ENCODE measurements at places on chromosomes 13 and 19.

- no peak for DNase-seq
Measured at GRCh38 chr13:44379885-44380284, 6.3 kb downstream of the SERP2 start.

GRCh38 chr19:8578642-8579265 lies 1.5 kb upstream of the MYO1F start:
- DNase-seq: peak; percentile 91

- DNase-seq: no peak
Measured at GRCh38 chr13:113535381-113535781, 44.9 kb upstream of the DCUN1D2 start.

DNA sequence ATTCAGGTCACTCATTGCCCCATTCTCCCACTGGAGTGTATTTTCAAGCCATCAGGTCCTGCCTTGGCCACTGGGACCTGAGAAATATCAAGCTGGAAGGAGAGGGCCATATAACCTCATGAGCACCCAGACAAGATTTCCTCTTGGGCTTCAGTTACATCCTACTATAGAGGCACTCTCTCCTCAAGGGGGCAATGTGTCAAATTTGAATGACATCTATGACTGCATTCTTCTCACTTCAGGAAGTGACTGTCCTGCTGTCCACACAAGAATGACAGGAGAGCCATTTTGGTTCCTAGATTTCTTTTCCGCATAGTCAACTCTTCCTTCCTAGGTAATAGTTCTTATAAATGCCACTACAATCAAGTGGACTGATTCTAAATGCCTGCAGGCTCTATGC lies 416.2 kb downstream of the DIAPH3 start:
- no peak for DNase-seq

- no peak for DNase-seq
Measured at GRCh38 chr19:29487432-29487831, 38.4 kb upstream of the VSTM2B start.

DNA sequence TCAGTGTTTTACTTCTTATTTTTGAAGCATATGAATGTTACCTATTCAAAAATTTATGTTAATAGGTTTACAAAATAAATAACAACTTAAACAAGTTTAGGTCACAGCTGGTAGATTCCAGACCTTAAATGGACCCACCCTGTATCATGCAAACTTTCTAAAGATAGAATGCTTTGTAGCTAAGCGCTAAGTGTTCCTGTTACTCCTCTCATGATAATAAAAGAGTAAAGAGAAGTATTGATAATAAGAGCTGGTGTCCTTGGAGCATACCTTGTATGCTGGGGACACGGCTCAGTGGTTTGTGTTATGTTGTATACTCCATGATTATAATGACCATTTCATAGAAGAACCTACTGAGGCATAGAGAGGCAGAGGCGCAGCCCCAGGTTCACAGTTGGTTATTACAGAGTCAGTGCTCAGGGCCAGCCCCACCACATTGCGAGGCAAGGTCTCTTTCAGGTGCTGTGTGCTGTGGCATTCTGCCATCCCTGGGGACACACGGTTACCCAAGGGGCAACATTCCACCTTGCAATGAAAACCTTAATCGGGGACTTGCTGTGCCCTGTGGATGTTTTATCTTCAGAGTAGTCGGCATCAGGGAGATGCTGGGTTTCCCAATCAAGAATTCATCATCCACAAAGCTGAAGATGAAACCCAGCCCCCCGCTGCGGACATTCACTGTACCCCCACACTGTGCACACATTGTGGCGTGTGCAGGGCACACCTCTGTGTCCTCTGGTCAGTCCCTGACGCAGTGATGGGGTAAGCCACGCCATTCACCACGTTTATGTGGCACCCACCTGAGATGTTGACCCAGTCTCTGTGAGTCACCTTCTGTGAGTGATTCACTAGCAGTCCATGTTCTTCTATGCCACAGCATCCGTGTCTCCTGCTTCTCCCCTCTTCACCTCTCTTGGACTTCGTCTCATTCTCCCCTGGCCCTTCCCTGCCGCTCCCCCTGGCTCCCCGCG lies 186.7 kb downstream of the COL4A1 start:
- DNase-seq: no peak

- no peak for DNase-seq
Measured at GRCh38 chr19:10968527-10969135, 7.8 kb downstream of the SMARCA4 start.

DNA sequence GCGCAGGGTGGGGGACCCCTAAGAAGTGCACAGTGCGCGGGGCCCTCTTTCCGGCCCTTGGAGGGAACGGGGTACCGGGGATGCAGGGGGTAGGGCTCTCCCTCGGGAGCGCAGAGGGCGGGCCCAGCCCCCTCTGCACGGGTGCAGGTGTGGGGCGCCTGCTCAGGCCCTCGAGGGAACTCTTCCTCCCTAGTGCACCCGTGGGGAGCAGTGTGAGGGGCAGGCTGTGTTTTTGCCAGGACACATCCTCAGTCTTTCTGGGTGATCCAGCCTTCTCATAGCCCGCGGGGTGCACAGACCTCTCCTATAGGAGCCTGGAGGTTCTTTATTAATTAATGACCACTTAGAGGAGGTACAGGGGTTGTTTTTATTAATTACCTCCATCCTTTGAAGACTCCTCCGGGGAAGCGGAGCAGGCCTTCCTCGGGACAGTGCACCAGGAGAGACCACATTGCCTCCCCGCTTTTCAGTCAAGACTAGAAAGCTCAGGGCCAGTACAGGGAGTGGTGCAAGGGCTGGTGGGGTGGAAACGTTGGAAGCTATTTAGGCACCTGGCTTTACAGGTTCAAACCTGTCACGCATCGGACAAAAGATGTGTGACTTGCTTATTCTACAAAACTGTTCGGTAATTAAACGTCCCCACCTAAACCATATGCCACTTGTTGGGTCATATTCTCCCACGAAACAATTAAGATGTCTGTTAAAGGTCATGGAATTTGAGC lies 598 bp upstream of the GJB6 start:
- no peak for DNase-seq

- no peak for DNase-seq
Measured at GRCh38 chr19:16920816-16921529, 32.2 kb downstream of the F2RL3 start.

GRCh38 chr13:74767050-74767449 lies 632.8 kb upstream of the KLF12 start:
- no peak for DNase-seq

- no peak for DNase-seq
Measured at GRCh38 chr13:31214435-31214834, 14.7 kb downstream of the B3GLCT start.

GRCh38 chr13:113121183-113121927 lies 1.2 kb upstream of the F10 start:
- DNase-seq: no peak

DNA sequence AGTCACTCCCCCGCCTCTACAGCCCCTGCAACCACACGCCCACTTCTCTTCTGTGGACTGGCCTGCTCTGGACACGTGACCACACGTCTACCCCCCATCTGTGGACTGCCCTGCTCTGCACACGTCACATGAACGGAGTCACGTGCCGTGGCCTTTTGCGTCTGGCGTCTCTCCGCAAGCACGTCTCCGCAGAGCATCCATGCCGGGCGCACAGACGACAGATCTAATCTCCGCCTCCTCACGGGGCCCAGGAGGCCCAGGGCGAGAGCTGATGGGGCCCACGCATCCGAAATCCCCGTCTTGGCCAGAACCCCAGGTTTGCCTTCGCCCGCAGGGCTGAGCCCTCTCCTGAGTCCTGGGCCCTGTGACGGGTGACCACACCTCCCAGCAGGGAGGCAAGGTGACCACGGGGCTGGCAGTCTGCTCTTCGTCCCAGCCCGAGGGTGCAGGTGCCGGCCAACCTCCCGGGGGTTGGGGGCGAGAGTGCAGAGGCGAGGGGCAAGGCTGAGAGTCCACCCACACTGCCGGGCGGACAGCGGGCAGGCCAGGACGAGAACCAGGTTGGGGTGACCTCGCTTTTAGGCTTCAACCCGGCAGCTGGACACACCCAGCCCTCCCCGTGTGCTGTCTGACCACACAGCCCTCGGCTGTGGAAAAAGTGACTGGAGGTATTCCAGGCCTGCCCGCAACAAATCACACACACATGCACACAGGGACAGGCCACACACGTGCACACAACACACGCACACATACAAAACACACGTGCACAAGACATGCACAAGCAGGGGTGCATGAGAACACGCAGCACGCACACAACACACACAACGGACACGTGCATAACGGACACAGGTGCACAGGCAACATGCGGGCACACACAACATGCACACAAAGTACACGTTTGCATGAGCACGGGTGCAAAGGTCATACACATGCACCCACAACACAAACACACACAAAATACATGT lies 3.9 kb downstream of the SBNO2 start:
- DNase-seq: peak; percentile 14

DNA sequence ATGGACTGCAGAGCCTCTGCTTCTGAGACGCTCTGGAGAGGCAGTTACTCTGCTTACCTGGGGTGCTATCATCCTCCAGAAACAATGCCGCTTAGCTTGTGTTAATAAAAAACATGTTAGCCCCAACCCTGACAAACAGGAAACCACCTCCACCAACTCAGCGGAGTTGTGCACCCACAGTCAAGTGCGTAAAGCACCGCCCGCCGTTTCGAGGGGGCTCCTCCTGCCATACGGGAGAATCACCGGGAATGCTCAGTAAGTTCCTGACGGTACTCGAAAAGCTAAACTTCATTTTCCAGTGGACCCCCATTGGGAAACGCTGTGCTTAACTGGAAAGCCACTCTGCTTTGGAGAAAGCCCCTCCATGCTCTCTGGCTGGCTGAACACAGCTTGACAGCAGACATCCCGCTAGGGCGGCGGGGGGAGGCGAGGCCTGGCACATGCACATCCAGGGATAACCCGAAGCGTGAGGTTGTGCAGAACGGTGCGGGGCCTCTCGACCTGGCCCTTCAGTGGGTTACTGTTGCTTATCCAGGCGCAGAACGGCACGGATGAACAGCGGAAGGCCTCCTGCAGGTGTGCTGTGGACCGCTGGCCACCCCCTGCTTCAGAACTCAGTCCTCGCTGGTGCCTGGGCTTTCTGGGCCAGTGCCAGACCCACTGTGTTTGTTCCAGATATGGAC lies 17.1 kb downstream of the GAS6 start:
- DNase-seq: peak; percentile 8

DNA sequence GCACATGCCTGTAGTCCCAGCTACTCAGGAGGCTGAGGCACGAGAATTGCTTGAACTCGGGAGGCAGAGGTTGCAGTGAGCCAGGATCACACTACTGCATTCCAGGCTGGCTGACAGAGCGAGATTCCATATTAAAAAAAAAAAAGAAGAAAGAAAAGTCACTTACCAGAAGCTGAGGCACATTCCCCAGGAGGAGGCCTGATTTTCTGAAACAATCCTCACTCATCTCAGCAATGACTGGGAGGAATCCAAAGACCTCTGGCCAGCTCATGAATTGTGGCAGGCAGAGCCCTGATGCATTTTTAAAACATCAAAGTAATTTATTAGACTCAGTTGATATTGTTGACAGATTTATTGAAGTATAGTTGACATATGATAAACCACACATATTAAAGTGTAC lies 206.3 kb downstream of the FOXO1 start:
- DNase-seq: no peak

GRCh38 chr19:53877361-53877766 lies 4.6 kb upstream of the PRKCG start:
- DNase-seq: no peak

DNA sequence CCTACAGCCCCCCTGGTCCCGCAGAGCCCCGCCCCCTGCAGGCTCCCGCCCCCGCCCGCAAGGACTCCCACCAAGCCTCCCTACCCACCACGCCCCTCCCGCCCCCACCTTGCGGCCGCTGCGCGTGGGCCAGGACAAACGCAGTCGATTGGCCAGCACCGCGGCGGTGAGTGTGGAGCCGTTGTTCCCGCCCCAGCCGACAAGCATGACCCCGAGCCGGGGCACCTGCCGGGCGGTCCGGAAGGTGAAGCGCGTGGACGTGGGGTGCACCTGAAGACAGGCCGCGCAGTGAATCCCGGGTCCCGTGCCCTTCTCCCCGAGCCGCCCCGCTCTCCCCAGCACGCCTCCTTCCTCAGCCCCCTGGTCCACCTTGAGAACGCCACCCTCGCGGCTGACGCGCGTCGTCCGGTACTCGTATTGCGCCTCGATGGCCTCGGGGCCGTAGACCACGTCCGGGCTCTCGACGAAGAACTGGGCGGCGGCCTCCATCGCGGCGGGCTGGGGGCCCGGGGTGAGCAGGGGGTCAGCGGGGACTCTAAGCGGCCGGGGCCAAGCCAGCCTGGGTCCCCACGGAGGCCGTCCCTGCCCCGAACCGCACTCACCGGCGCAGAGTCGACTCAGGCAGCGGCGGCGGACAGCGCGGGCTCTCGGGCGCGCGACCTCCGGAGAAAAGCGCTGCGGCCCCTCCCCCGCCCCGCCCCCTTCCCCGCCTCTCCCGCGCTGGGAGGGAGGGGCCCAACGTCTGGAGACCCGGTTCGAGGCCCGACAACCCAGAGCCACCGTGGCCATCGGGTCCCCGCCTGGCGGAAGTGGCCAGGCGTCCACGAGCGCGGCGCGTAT lies at the start of gene ISYNA1:
TSS of gene ISYNA1 (minus strand) at position 643 of the 840 bp plus-strand sequence. CDS start at position 489, 154 bp downstream.
- DNase-seq: peak; percentile 74

DNA sequence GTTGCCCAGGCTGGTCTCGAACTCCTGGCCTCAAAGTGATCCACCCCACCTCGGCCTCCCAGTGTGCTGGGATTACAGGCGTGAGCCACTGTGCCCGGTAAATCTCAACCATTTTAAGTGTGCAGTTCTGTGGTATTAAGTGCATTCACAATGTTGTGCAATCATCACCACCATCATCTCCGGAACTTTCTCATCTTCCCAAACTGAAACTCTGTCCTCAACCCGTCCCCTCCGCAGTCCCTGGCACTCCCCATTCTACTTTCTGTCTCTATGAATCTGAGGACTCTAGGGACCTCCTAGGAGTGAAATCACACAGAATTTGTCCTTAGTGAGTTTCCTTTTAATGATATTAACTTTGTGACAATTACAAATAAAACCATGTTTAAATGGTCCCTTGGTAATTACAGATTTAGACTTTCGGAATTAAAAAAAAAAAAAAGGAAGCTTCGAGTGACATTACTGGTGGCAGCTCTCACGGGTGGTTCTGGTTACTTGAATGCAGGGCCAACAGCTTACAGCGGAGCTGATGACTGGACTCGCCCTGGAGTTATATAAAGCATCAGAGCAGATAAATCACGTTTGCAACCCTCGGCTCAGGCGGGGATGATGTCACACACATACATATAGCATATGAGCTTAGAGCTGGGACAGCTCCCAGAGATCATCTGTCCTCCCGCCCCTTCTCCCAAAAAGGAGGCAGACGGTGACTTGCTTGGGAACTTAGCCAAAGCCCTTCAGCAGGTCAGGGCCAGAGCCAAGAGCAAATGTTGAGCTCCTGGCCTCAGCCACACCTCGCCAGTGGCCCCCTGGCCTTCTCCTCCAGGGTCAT lies 89.8 kb downstream of the ZNF557 start:
- no peak for DNase-seq

DNA sequence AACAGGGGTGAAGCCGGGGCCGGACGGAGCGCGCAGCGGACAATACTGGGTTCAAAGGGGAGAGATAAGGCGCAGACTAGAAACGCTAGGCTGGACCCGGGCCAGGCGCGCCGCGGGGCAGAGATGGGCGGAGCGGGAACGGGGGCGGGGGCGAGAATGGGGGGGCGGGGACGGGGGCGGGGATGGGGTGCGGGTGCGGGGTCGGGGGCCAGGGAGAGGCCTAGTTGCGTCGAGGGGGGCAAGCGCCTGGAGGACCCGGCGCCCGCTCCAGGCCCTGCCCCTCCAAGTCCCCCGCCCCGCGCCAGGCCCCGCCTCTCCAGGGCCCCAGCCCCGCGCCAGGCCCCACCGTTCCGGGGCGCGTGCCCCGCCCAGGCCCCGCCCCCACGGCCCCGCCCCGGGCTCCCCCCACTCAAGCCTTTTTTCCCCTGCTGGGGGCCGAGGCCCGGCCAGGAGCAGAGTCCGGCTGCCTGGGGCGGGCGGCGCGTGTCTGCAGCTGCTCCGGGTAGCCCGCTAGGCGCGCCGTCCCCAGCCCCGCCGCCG lies at the start of gene CERS4:
TSS of gene CERS4 (plus strand) at position 449 of the 540 bp plus-strand sequence. CDS start 41,707 bp downstream, outside the sequence.
- peak; percentile 92 for DNase-seq

Data from WTC11 (cell line).